ENCODE measurements at places on chromosomes 4 and X. TPM values are rescaled to one million over a fixed set of nuclear protein-coding genes. Genes with fewer than 3 reads are reported as not detected.

The HTN1 gene
- not detected for total RNA-seq

The UGT2B10 gene
- total RNA-seq, result not detected

The P2RY4 gene
- 0.44 TPM for total RNA-seq

The DCAF8L1 gene
- not detected for total RNA-seq
